SIG-M5 (cell line): ENCODE measurements at places on chromosomes 2 and 18.

DNA sequence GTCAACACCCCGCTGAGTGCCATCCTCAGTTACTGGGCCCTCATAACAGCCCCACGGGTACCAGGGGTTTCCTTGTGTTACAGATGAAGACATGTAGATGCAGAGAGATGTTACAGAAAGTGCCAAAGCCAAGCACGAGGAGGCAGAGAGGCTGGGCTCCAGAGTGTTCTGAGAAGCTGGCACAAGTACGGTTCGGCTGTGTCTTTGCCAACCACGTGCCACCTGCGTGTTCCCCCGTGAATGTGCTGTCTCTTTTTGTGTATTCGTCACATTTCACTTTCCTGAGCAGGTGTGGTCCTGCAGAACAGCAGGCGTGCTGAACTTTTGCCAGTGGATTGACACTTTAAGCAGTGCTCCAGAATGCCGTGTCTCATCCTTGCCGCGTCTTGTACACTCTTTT is 124.6 kb downstream of the NCK2 start:
- DNase-seq, result no peak

- no peak for DNase-seq
Observed at GRCh38 chr18:73153271-73153670, 285.5 kb upstream of the NETO1 start.

GRCh38 chr2:238139196-238140039 is 950 bp downstream of the KLHL30 start:
- no peak for DNase-seq

- DNase-seq, result no peak
Observed at GRCh38 chr2:126719191-126719832, 63.4 kb downstream of the GYPC start.

GRCh38 chr18:28267878-28268625 is 91.1 kb upstream of the CDH2 start:
- DNase-seq, result no peak

DNA sequence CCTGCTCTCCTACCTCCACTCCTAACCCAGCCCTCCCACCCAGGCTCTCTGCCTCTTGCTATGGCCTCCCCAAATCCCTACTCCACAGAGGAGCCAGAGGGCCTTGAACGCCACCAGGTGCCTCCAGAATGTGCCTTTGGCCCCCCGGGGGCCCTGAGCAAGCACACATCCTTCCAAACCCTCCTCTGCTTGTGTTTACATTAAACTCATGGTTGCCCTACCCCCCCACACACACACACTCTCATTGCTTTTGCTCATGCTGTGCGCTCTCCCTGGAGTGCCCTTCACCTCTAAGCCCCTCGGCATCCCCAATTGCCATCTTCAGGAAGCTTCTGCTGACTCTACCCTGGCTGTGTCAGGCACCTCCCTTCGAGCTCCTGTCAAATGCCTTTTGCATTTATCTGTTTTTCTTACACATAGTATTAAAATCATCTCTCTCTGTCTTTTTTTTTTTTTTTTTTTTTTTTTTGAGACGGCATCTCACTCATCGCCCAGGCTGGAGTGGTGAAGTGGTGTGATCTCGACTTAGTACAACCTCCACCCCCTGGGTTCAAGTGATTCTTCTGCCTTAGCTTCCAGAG is 16.3 kb upstream of the TET3 start:
- DNase-seq, result no peak

GRCh38 chr18:23542461-23542860 is 39.1 kb downstream of the RMC1 start:
- DNase-seq, result no peak

DNA sequence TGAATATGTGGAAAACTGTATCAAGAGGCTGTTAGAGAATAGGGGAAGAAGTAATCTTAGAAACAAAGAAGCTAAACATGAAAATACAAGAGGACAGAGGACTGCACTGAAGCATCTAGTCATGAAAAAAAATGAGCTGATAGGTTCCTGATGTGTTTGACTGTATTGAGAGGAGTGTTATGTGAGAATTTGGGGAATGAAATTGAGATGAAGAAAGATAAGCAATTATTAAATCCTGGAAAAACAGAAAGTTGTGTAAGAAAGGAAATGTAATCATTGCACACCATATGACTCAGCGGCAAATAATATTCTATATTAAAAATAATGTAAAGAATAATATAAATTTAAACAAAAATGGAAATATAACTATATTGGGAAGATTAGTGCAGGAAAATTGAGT is 71.2 kb downstream of the SEMA4F start:
- no peak for DNase-seq

DNA sequence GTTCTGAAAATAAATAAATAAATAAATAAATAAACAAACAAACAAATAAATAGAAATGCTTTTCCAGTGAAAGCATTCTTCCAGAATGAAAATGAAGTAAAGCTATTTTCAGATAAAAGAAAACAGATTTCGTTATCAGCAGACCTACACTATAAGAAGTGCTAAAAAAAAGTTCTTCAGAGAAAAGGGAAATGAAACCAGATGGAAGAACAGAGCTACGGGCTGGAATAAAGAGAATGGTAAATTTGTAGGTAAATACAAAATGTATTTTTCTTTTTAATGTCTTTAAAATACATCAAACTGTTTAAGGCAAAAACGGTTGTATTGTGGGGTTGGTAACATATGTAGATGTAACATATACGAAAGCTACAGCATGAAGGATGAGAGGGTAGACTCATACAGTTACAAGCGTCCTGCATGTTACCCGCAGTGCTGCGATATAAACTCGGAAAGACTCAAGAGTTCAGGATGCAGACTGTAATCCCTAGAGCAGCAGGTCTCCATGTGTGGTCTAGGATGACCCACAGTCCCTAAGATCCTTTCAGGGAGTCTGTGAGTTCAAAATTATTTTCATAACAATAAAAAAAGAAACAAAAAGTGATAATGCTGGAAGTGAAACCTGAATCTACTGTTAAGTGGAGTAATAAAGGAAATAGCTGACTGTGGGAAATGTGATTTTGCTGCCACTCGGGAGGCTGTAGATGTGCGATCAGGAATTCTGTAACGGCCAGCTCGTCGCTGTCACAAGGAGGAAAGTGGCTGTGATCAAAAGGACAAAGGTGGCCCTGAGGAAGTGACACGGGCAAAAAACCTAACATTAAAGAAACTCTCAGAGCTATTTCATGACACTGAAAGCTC is 5.3 kb upstream of the RAB12 start:
- DNase-seq, result no peak

DNA sequence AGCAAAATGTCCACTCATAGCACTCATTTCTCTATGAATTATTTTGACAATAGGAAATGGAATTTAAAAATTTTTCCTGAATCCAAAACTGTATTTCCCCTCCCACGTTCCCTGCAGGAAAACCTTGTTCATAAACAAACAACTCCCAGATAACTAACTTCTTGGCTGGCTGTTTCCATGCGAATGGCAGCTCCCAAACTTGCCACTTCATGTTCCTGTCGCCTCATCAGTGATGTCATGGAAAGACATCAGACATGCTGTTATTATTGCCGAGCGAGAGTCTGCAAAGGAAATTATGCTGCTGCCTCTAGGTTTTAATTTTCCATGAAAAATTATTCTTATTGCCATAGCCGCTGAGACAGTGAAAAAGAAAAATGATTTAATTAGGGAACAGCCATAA is 117.0 kb upstream of the RIOK3 start:
- no peak for DNase-seq

DNA sequence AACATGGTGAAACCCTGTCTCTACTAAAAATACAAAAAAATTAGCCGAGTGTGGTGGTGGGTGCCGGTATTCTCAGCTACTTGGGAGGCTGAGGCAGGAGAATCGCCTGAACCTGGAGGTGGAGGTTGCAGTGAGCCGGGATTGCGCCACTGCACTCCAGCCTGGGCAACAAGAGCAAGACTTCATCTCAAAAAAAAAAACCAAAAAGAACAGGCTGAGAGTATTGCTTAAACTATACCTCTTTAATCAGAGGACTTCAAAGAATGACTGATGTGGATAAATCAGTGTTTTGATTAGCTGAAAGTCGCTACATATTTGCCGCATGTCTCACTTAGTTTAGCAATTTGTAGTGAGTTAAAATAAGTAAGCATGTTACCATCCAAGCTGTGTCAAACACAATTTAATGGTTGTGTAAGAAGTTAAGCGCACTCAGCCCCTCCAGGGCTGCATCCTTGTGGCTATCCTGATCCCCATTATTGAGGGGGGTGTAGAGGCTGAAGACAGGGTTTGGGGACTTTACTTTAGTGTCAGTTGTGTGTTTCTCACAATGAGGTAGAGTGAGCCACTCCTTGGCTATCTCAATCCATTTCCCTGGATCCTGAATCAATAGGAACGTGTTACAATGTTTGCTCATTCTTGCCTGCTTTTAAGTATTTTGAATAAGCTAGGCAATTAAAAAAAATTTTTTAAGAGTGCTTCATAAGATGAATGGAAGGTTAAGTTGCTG is 11.0 kb upstream of the FARP2 start:
- DNase-seq, result no peak

GRCh38 chr2:206160125-206160806 is 571 bp downstream of the EEF1B2 start:
- DNase-seq, result no peak

DNA sequence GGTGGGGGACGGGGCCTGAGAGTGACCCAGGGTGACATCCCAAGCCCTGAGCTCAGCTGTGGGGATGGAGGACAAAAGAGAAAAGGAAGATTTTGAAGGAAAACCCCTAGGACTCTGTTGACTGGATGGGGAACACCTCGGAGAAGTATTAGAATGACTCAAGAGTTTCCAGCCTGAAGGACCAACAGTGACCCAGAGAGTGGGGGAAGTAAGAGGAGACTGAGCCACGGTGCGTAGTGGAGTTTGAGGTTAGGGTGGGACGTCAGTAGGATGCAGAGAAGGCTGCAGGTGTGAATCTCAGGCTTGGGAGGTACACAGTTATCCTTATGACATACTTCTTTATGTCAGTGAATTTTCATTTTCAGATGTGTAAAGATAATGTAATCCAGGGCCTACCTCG is 119.5 kb downstream of the NCK2 start:
- DNase-seq, result no peak

GRCh38 chr18:12074736-12075135 is 18.9 kb upstream of the ANKRD62 start:
- no peak for DNase-seq

DNA sequence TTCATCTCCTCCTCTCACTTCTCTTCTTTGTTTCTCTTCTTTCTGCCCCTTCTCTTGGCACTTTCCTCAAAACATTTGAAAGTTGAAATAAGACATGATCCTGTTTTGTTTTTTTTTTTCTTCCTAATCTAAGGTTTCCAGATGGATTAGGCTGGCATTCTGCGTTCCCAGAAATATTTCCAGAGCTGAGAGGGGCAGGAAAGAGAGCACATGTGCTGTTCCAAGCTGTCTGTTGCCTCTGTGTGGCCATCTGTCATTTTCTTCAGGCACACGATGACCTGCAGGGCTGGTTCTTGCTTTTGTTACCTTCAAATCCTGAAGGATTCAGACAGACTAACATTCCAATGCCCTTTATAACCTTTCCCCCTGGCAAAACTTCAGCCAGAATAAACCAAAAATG is 142.9 kb downstream of the RNF144A start:
- no peak for DNase-seq

GRCh38 chr18:52219102-52219501 is 120.9 kb upstream of the DCC start:
- DNase-seq, result no peak

GRCh38 chr18:58209326-58209725 is 165.3 kb downstream of the NEDD4L start:
- DNase-seq, result no peak

DNA sequence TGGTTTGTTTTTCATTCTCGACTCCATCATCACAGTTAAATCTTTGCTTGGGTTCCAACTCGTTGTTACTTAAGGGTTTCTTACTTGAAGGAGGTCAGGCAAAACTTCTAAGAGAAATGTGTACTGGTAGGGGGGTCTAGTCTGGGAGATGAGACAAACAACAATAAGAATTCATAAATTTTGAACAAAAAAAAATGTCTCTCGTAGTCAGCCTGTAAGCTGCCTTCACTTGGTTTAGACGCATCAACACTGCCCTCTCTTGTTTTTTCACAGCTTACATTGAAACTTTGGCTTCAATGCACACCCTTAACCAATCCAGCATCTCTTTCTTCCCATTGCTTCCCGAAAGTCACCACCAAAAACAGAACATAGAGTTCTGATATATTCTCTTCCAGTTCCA is 576.4 kb upstream of the PIK3C3 start:
- DNase-seq, result no peak

DNA sequence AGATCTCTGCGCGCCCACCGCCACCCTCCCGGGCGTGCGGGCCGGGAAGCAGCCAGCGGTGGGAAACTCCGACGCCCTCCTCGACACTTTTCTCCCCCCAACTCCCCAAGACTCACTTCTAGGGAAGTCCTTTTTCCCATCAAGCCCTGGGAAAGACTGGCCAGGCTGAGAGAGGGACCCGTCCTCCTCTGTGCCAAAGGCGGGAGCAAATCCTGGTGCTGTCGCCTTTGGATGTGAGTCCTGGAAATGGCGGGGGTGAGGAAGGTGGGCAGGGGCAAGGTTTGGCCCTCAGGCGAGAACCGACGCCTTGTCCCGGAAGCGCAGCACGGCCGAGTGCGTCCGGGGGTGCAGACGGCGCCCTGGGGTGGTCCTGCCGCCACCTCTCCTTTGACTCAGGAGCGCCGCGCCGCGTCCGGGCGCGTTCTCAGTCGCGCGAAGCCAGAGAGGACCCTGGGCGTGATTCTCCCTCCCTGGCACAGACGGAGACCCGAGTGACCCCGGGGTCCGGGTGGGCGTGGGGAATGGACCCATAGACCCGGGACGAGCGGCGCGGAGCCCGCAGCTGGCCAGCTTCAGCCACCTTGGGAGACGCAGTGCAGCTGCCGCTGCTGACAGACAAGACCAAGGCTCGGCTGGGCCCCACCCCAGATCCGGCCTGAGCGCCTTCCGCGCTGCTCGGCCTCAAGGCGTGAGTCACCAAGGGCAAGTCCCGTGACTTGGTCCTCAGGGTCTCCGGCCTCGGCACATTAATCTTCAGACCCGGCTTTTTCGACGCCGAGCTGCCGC is 3.5 kb upstream of the LBX2 start:
- DNase-seq, result no peak

DNA sequence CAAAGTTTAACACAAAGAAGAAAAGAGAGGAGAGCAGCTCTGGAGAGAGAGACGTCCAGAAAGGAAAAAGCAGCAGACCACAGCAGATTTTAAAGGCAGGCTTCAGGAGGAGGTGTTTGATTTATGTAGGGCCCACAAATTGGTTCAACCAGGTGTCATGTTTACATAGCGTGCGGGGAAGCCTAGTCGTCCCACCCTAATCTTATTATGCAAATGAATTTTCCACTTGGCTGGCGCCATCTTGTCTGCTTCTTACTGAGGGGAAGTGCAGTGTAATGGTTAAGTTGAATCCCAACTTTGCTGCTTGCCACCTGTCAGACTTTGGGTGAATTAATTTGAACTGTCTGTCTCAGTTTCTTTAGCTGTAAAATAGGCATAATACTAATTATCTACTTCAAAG is 282.4 kb upstream of the CYRIA start:
- no peak for DNase-seq

DNA sequence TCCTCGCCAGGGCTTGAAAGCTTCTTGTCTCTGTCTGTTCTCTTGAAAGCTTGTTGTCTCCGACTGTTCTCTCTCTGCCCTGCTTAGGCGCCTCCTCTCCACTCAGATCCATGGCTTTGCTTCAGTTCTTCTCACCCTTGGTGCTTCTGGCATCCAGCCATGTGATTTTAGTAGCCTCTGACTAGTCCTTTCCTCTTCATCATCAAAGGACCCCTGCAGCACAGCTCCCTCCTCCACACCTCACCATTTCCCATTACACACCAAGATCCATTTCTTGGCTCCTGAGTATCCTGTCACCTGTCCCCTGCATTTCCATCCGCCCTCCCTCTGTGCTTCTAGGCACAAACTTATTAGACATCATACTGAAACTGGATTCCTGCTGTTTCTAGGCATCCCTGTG is 59.4 kb downstream of the ZNF236 start:
- DNase-seq, result no peak
